Adrenal gland (tissue), 19 donors: ENCODE measurements at places on chromosomes 1 and 21.

DNA sequence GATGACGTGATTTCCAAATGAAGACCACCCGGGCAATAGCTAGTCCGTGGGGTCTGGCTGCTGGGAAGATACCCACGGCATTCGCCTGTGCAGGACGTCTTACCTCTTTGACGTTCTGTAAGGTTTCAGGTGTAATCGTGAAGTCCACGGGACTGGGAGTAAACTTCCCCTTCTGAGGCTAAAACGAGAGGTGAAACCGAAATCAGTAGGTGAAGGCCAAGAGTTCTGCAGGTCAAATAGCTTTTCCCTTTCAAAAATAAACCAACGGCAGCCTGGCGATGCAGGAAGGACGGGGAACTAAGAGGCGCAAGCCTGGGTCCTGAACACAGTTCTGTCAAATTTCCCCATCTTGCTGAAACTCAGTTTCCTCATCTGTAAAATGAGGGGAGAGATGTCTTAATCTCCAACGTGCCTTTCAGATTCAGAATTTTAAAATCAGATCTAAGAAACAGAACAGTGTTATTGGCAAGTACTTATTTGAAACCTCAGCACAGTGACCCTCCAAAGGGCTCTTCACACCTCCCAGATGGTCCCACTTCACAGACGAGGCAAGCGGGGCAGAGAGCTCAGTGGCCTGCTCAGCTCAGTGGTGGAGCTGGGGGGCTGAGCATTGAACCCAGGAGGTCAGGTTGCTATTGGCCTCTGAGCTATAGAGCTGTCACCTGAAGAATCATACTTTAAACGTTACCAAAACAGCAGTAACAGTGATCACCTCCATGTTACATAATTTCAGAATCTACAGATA, 34.7 kb downstream of the VPS26C start:
- no peak for DNase-seq

- no peak for DNase-seq
These were observed 28.5 kb downstream of the SKI start for GRCh38 chr1:2256435-2257244.

GRCh38 chr1:113396102-113396501, 5.8 kb downstream of the MAGI3 start:
- no peak for DNase-seq

- no peak for DNase-seq
These were observed 67.5 kb upstream of the RNPC3 start for GRCh38 chr1:103457886-103458455.

DNA sequence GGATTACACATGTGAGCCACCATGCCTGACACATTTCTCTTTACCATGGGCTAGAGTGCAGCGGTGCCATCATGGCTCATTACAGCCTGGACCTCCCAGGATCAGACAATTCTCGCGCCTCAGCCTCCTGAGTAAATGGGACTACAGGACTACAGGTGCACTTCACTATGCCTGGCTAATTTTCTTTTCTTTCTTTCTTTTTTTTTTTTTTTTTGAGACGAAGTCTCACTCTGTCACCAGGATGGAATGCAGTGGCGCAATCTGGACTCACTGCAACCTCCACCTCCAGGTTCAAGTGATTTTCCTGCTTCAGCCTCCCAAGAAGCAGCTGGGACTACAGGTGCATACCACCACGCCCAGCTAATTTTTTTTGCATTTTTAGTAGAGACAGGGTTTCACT, 14.8 kb upstream of the KIF1B start:
- DNase-seq = no peak

- DNase-seq = no peak
These were observed 100.1 kb upstream of the GCLM start for GRCh38 chr1:94009304-94009703.

DNA sequence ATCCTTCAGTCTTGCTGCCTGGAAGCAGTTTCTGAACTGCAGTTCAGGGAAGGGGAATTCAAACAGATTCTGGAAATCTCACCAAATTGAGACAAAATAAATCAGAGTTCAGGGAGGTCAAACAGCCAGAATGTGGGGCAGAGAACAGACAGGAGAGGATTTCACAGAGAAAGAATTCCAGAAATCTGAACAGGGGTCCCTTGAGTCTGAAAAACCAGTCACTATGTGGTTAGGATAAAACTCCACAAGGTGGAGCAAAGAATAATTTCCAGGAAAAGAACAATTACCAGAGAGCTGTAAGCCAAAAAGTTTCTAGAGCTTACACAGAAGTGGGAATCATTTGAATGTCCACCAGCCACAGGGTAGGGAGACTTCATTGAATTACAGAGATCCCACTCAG, 84.7 kb downstream of the URB2 start:
- DNase-seq = no peak

- DNase-seq = no peak
These were observed 59.2 kb upstream of the KCNK2 start for GRCh38 chr1:215023155-215023832.

- DNase-seq = no peak
These were observed 24.3 kb downstream of the STPG1 start for GRCh38 chr1:24389231-24389678.

DNA sequence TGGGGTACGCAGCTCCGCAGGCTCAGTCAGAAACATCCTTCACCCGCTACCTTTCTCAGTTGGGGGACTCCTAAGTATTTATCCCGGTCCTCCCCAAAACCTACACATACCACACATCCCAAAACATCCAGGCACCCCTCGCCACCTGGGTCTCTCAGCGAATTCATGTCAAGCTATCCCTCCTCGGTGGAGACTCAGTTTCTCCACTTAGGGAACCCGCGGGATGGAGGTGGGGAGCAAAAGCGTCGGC, 1.3 kb upstream of the ZBTB7B start:
- DNase-seq = no peak

DNA sequence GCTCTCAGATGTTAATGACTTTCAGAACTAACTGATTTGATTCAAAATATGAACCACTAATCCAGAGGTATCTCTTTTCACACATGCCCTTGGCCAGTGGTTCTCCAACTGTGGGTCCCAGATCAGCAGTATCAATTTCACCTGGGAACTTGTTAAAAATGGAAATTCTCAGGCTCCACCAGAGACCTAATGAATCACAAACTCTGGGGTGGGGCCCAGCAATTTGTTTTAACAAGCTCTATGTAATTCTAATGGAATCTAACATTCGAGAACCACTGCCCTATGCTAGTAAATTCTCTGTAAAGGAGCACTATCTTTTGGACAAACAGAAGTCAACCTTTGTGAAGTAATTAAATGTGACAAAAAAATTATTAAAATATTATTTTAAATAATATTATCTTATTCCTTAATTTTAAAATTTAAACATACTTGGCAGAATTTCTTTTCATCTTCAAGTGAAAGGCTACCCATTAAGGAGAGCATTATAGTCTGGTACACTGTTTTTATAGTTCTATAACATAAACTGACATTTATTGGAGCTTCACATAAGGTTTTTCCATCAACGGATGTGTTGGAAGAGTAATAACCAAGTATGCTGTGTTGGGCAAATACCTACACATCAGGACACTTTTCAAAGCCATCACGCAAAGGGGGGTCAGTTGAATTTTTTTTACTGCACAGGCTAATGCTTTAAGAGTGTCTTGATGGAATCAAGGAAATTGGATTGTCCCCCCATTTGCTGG, 130.4 kb downstream of the LHX4 start:
- DNase-seq = no peak

DNA sequence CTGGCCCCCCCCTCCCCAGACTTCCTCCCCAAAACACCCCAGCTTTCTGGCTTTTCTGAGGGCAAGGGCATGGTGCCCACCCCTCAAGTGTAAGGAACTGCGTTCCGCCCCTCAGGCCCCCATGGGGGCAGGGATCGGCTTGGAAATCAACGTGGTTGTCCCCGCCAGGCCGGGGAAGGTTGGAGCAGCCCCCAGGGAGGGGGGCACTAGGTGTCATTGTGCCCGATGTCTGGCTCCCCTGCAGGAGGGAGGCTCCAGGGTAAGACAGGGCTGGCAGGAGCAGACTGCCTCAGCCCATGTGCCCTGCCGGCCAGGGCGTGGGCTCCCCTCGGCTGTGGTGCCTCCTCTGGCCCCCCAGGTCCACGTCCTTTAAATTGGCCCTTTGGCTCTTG, 7.4 kb upstream of the TFAP2E start:
- no peak for DNase-seq

DNA sequence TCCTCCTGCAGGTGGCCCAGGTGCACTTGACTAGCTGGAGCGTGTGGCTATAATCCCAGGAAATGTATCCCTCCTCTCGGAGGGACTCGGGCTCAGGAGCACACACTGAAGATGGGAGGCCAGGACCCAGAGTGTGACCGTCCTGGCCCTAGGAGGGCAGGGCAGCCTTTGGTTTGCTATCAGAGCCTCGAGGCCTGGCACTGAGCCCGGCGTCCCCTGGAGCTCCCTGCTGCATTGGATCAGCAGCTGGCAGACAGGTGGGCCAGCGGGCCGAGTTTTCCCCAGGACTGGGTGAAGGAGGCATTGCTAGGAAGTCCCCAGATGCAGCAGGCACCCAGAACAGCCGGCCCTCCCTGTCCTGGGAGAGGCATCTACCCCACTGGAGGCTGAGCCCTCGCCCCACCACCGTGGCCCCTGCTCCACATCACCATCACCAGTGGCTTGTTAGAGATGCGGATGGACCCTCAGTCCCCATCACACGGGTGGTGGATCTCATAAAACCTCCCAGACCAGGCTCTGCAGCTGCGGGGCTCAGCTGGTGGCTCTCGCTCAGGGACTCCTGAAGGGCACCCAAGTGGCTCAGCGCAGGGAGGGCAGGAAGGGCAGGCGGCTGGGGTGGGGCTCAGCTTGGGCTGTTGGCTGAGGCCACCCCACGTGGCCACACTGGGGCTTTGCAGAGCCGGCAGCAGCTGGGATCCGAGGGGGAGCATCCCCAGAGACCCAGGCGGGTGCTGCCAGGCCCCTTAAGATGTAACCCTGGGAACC, 32.7 kb upstream of the POFUT2 start:
- no peak for DNase-seq

GRCh38 chr1:246784621-246785493, 60.6 kb downstream of the SCCPDH start:
- DNase-seq = no peak

GRCh38 chr21:37374027-37374426, 7.5 kb downstream of the DYRK1A start:
- no peak for DNase-seq

DNA sequence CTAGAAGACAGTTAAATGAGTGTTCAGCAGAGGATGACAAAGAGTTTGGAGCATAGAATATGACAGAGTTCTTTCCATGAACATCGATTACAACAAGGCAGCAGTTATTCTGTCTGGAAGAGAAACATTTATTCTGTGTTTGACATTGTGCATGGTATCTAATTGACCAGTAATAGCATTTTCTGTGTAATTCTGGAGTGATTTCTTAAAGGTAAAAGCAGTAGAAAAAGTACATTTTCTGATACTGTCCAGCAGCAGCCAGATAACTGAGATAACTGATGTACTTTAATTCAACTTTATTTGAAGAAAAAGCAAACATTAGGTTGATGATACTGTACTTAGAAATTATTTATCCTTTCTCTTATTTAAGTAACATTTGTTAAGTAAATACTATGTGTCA, 497.1 kb downstream of the AGBL4 start:
- DNase-seq = no peak

DNA sequence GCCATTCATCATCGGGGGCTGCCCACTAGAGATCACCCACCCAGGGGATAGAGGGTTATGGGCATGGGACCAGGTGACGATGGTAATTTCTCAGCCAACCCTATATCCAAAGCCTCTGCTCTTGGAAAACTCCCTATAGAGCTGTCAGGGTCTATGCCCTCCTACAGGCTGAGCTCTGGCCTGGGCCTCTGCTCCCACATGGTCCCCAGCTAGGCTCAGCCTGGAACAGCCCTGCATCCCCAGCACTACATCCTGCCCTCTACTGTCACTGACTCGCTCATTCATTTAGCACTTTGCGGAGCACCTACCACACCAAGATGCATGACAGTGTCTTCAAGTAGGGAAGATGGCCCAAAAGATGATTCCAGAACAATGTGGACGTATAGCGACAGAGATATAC, 45.0 kb upstream of the EPS8L3 start:
- DNase-seq = no peak

DNA sequence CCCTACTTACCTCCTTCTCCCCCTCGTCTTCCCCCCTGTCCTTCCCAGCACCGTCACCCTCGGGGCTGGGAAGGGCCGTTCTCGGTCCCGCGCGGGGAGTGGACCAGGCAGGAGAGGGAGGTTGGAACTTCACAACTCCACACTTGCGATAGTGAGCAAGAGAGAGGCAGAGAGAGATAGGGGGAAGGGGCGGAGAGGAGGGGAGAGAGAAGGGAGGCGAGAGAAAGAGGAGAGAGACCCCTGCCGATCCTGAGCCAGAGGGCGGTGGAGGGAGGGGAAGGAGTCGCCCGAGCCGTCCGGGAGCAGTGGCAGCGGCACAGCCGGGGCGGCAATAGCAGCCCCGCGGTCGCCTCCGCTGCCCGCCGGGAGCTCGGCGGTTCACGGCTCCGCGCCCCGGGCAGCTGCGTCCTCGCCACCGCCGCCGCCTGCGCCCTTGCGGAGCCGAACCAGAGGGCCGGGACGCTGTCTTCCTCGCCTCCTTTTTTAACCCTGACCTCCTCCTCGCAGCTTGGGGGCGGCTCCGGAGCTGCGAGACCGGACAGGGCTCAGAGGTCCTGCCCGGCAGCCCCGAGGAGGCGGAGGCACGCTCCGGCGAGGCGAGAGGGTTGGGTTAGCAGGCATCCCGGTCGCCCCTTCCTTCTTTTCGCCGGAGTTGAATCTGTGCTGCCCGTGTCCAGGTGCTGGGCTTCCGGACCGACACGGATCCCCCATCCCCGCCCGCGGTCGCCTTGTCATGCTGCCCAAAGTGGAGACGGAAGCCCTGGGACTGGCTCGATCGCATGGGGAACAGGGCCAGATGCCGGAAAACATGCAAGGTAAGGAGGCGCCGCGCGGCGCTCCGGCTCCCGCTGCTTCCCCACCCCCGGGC, 11.7 kb downstream of the NR5A2 start:
- peak; percentile 25 for DNase-seq
